Activated effector memory CD4-positive, alpha-beta T cell treated with Interleukin-2 at 50 U/mL for 16 hours (primary cell): ENCODE measurements at places on chromosomes 5 and 9.

DNA sequence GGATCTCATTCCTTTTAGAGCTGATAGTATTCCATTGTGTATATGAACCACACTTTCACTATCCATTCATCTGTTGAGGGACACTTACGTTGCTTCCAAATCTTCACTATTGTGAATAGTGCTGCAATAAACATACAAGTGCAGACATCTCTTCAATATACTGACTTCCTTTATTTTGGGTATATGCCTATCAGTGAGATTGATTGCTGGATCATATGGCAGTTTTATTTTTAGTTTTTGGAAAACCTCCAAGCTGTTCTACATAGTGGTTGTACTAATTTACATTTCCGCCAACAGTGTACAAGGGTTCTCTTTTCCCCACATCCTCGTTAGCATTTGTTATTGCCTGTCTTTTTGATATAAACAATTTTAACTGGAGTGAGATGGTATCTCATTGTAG lies 33.8 kb upstream of the LECT2 start:
- DNase-seq: no peak

- DNase-seq: no peak
Observed at GRCh38 chr9:120630333-120630732, 50.4 kb upstream of the CDK5RAP2 start.

DNA sequence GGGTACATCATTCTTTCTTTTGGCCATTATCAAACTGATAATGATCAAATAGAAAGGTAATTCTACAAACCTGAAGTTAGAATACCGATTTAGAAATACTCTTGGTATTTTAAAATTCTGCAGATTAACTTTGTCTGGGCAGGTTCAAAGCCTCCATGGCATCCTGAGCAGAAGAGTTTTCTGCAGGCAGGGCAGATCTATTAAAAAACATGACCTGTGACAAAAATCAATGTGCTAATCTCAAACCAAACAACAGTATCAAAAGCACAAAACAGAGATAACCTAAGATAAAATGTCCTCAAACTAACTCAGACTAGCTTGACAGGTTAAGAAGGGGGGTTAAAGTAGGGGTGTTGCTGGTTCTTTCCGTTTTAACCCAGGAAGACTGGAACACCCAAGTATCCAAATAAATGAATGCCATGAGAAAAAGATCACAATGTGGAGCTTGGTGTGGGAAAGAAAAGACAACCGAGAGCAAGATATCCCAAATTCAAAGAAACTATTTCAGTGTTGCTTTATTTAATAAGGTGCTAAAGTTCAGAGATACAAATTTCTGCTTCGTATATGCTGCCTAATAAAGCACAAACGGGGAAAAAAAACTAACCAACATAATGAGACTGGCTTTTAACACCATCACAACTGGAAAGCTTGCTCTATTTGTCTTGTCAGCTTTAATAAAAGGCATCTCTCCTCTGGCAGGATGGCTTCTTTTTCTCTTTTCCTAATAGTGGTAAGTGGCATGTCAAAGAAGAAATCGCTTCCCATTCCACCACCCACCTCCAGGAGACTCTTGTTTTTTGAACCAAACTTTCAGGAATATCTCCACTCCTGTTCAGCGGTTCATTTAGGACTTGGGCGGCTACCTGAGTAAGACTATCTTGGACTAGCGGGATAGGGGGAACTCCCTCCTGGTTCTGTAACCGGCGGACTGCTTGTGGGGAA lies 2.3 kb downstream of the EFNA5 start:
- DNase-seq: no peak

- no peak for DNase-seq
Observed at GRCh38 chr5:139975306-139975705, 67.8 kb downstream of the NRG2 start.

DNA sequence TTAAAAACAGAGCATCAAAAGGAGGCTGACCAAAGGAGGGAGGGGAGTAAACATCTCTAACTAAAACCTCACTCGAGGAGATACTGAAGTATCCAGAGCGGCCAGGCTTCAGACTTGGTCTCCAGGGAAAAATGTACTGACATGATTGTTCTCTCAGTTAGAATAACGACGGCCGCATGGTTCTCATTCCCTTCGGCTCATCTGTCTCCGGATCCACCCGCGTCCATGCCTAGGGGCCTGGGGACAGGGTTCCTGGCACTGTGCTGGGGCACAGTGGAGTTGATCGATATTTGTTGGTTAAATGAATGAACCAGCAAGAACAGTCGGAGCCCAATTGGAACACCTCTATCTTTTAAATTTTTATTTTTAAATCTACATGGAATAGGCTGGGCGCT lies 167.1 kb upstream of the PHYKPL start:
- DNase-seq: no peak

- no peak for DNase-seq
Observed at GRCh38 chr5:92969191-92969780, 611.7 kb downstream of the NR2F1-AS1 start.

GRCh38 chr5:139723986-139724587 lies 71.5 kb upstream of the PSD2 start:
- DNase-seq: no peak

GRCh38 chr9:114153761-114154599 lies 1.4 kb upstream of the COL27A1 start:
- DNase-seq: no peak

DNA sequence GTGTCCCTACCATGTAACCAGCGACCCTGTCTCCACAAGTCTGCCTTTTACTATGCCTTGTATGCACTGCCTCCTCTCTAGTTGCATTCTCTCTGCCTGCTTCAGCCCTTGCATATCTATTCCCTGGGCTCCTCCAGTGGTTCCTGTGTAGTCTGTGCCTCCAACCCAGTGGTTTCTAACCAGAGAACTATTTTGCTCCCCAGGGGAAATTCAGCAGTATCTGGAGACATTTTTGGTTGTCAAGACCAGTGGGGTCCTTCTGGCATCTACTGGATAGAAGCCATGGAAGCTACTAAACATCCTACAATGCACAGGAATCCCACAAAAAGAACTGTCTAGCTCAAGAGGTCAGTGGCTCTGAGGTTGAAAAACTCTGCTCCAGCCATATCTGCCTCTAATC lies 224.1 kb upstream of the RASEF start:
- DNase-seq: no peak

DNA sequence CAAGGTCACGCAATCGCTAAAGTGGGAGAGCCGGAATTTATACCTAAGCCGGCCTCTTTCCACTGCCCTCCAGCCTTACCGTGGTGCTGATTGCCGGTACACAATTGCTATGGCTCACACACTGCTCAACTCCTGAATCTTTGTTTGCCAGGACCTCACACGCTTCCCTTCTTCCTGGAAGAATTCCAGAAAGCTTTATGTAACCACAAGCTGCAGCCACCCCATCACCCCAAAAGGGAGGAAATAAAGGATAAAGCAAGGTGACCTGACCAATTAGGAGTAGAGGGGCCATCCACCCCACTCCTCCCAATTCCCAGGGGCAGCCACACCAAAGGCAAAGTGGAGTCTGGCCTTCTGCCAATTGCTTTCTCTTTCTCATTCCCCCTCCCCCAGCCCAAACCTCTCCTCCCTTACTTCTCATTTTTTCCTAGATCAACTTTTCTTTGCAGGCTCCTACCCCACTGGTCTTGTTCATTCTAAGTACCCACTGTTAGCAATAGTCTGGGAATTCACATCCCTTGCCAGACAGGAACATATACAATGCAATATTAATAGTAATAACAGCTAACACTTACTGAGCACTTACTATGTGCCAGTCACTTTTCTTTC lies 18.0 kb upstream of the CDC23 start:
- no peak for DNase-seq

- DNase-seq: no peak
Observed at GRCh38 chr9:89352451-89352850, 34.2 kb downstream of the SECISBP2 start.

GRCh38 chr9:14608540-14608939 lies 84.7 kb downstream of the ZDHHC21 start:
- no peak for DNase-seq

- DNase-seq: no peak
Observed at GRCh38 chr9:137234055-137234697, 3.5 kb downstream of the SLC34A3 start.

GRCh38 chr9:98006127-98006796 lies 23.1 kb downstream of the ANP32B start:
- no peak for DNase-seq

DNA sequence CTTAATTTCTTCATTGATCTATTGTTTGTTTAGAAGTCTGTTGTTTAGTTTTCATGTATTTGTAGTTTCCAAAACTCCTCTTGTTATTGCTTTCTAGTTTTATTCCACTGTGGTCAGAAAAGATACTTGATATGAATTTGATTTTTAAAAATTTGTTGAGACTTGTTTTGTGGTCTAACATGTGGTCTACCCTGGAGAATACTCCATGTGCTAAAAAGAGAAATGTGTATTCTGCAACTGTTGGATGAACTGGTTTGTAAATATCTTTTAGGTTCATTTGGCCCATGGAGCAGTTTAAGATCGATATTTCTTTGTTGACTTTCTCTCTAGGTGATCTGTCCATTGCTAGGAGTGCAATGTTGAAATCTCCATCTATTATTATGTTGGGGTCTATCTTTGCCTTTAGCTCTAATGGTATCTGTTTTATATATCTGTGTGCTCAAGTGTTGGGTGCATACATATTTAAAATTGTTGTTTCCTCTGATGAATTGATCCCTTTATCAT lies 150.6 kb upstream of the ATP10B start:
- no peak for DNase-seq

DNA sequence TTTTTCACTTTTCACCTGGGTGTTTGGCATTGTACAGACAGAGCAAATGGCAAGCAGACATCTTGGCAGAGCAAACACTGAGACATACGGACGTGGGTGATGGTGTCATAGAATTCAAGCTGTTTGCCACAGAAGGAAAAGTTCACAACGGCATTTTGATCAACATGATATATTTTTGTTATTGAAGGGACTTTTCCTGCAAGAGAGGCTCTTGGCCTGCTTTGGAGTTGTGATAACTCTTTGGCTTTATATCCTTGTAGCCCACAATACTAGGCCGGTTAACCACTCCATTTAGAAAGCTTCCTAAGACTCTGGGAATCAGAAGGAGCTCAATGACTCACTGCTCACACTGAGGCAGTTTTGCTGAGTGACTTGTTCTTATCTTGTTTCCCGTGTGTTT lies 1038.3 kb downstream of the TLE1 start:
- DNase-seq: no peak

DNA sequence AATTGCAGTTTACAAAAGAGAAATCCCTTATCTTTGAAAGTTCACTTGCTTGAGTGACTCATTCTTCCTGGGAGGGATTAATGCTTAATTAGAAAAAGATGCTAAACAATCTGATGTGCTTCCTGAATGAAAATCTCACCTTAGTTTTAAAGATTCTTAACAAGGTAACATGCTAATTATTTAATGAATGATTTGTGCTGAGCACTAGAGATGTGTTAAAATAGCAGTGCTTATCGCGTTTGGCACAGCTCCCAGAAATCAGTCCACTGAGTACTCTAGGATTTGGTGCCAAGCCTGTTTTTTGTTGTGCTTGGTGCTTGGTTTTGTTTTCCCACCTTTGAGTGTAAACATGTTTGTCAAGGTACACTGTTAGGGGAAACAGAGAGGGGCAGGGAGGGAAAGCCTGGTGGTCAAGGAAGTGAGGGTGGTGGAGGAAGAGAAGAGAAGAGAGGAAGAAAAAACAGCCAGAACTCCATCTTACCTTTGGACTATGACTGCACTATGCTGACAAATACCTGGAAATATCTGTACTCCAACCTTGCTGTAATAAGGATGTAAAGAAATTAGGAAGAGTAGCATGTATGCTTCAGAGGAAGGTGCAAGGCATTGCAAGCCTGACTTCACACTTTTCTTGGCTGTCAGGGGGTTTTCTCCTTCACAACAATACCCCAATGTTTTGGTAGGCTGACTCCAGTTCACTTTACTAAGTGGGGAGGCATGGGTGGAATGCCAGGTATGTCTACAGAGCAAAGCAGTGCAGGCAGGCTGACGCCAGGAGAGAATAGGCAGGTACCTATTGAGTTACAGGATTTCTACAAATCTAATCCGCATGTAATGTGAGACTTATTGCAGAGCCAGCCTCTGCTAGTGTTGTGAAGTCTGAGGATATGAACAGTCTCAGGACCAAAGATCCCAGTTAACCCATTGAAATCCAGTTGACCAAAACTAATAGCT lies 157.2 kb upstream of the ISL1 start:
- DNase-seq: no peak

DNA sequence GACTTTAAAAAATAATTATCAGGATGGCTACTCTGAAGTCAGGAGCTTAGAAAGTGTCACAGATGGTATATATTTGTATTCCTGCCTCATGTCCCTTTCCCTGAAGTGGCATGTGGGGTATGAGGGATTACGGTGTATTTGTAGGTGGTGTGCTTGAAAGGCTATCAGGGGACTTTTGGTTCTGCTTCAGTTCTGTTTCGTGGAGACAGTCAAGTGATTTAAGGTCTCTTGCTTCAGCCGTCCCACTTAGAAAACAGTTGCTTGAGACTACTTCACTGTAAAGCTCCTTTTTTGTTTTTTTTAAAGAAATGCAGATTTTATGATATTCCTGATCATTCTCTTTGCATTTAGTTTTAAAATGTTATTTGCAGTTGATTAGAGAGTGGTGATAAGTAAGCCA lies 18.3 kb downstream of the PARP8 start:
- no peak for DNase-seq

- no peak for DNase-seq
Observed at GRCh38 chr5:173065155-173065554, 9.0 kb downstream of the CREBRF start.

- no peak for DNase-seq
Observed at GRCh38 chr5:111129938-111130337, 37.8 kb downstream of the WDR36 start.

DNA sequence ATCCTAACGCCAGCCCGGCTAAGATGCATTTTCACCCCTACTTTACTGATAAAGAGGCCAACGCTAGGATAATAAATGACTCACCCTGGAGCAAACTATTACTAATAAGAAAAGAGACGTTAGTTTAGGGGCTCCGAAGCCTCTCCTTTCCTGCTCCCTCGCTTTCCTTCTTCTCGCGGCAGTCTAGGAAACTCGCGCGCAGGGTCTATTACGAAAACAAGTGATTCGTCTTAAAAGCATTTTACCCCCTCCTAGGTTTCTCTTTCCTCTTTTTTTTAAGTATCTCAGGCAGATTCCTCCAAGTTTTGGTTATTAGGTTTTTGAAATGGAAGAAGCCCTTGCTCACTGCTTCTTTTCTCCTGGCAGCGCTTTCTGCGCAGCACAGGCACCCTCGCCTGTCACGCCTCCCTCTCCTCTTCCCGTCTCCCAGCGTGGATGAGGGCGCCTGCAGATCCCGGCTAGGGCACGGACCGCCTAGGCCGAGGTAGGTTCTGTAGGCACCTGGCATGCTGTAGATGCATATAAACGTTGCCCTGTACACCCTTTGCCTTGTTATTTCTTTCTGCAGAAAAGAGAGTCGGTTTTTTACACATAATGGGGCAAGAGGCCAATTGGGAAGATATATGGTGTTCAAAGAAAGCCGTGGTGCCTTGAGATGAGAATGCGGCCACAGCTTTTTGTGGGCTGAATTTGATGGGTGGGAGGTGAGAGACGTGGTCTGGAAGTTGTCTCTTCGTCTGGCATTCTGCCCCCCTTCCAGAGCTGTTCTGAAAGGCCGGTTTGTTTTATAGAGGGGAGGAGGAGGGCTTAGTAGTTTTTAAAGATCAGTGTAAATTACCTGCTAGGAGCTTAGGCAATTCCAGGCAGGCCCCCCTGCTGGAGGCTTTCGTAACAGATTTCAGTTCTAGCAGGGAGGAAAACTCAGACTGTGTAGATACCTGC lies 983 bp downstream of the GCNT1 start:
- DNase-seq: no peak
